ENCODE measurements at places on chromosomes 12 and 14. TPM values are rescaled to one million over a fixed set of nuclear protein-coding genes. Genes with fewer than 3 reads are reported as not detected.

GRCh38 chr12:69951108-69951507 is 126.1 kb downstream of the MYRFL start:
- DNase-seq = no peak
- H3K27me3 ChIP-seq = peaks cover 6% of the 10 kb centered on the region
- no peak overlapping the region for H3K27ac ChIP-seq
- H3K4me3 ChIP-seq = no peak overlapping the region

DNA sequence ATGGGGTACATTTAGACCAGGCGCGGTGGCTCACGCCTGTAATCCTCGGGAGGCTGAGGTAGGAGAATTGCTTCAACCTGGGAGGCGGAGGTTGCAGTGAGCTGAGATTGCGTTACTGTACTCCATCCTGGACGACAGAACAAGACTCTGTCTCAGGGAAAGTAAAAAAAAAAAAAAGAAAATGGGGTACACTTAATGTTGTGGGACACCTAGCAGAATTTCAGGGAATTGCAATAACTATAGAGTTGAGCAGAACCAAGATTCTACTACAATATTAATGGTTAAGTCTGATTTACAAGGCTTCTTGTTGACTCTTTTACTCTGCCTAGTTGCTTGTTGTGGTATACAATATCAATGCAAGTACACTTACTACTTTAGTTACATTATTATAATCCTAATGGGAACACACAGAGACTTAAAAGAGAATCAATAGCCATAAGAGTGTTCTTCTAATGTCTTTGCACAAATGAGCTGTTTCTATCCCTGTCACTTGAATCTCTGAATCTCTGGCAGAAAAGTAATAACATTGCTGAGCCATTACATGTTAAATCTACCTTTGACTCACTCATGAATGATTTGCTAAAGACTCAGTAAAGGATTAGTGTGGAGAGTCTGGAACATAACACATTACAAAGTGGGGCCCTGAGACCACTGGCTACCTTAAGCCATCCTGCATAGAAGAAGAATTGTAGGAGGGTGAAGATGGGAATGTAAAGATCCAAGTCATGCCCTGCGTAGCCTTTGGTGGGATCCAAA is 22.7 kb downstream of the BEST3 start:
- no peak overlapping the region for H3K27ac ChIP-seq
- no peaks in the 10 kb centered on the region for H3K4me1 ChIP-seq
- H3K27me3 ChIP-seq = peaks cover 4% of the 10 kb centered on the region
- H3K4me3 ChIP-seq = no peak overlapping the region
- no peak for DNase-seq
- no peaks in the 10 kb centered on the region for H3K36me3 ChIP-seq

GRCh38 chr12:65803251-65803650 is 21.0 kb upstream of the HMGA2 start:
- H3K4me3 ChIP-seq = no peak overlapping the region
- no peaks in the 10 kb centered on the region for H3K36me3 ChIP-seq
- H3K4me1 ChIP-seq = no peaks in the 10 kb centered on the region

- no peak for DNase-seq
- no peaks in the 10 kb centered on the region for H3K36me3 ChIP-seq
- H3K27me3 ChIP-seq = peaks cover 4% of the 10 kb centered on the region
- no peak overlapping the region for H3K4me3 ChIP-seq
- no peaks in the 10 kb centered on the region for H3K4me1 ChIP-seq
Measured at GRCh38 chr12:128968668-128969067, 115.4 kb downstream of the GLT1D1 start.

Gene MRPL52
- 107 TPM for total RNA-seq

Gene SERPINA12
- total RNA-seq = not detected

Gene NANOG
- not detected for total RNA-seq

Gene BHLHE41
- not detected for total RNA-seq

Gene DBX2
- total RNA-seq = not detected

Gene CACNA2D4
- total RNA-seq = 5.9 TPM

All from activated CD8-positive, alpha-beta memory T cell treated with anti-CD3 and anti-CD28 coated beads, Interleukin-2, amount 10 ng/mL, durations not matched to agents 7 days and 5 days (primary cell).